Stimulated activated CD4-positive, alpha-beta T cell treated with anti-CD3 and anti-CD28 coated beads, Interleukin-1b, Interleukin-23, amount 100 ng/mL, for 4 hours (primary cell): ENCODE measurements at places on chromosomes 12 and 14.

DNA sequence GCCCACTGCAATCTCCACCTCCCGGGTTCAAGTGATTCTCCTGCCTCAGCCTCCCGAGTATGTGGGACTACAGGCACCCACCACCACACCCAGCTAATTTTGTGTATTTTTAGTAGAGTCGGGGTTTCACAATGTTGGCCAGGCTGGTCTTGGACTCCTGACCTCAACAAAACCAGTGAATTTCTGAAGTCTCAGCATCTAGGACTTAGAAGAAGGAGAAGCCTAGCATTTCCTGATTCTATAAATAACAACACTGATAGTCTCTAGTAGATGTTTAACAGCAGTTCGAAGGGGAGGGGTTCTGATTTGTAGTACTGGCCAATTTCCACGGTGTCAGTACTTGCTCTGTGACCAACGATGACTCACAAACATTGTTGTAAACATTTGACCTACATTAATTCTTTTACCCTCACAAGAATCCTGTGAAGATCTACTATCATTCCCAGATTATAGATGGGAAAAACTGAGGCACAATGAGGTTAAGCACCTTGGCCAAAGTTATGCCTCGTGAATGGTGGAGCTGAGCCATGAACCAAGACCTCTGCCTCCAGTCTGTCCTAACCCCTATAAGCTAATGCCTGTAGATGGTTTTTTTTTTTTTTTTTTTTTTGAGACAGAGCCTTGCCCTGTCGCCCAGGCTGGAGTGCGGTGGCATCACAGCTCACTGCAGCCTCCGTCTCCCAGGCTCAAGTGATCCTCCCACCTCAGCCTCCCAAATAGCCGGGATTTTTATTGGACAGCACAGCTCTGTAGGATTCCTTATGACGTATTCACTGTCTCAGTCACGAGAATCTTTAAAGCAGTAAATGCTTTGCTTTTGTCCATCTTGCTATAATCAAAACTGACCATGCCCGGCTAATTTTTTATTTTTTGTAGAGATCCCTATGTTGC, 5.2 kb downstream of the P2RX4 start:
- no peak for DNase-seq

GRCh38 chr12:30877105-30877875, 49.3 kb upstream of the TSPAN11 start:
- no peak for DNase-seq

GRCh38 chr14:43651896-43652295, 855.2 kb downstream of the FSCB start:
- DNase-seq = no peak

- no peak for DNase-seq
These were observed 97.0 kb upstream of the NEDD1 start for GRCh38 chr12:96810057-96810456.

DNA sequence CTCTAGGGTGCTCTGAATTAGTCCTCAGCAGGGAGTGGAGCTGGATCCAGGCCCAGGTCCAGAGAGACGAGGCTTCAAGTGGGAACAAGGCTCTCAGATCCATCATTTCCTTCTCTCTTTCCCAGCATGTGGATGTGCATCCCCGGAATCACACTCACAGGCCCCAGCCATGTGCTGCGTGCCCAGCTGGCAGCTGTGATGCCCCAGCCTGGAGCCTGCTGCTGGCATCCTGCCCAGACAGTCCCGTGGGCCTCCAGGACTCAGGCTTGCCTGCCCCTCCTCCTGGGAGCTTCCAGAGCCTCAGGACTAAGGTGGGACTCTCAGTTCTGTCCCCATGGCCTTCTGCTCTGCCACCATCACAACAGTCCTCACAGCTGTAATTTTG, 6.2 kb upstream of the KRT84 start:
- DNase-seq = no peak

- no peak for DNase-seq
These were observed 176.1 kb downstream of the IPO8 start for GRCh38 chr12:30519535-30519934.

GRCh38 chr14:65043893-65044595, 57.3 kb downstream of the FNTB start:
- no peak for DNase-seq

GRCh38 chr12:80186727-80187217, 87.4 kb downstream of the OTOGL start:
- no peak for DNase-seq
